ENCODE measurements at places on chromosomes 7 and 10. TPM values are rescaled to one million over a fixed set of nuclear protein-coding genes. Genes with fewer than 3 reads are reported as not detected.

Gene DKK1
- not detected for total RNA-seq

Gene SYT15B
- 0.17 TPM for total RNA-seq

Gene SFRP4
- total RNA-seq = not detected

Gene PDK4
- 1.2 TPM for total RNA-seq

Gene CRCP
- 35.3 TPM for total RNA-seq

GRCh38 chr10:73042130-73042529 is 54.5 kb downstream of the P4HA1 start:
- H3K36me3 ChIP-seq = peaks cover 18% of the 10 kb centered on the region
- H3K27ac ChIP-seq = no peak overlapping the region
- no peak overlapping the region for H3K4me3 ChIP-seq
- H3K27me3 ChIP-seq = no peaks in the 10 kb centered on the region
- DNase-seq = no peak

DNA sequence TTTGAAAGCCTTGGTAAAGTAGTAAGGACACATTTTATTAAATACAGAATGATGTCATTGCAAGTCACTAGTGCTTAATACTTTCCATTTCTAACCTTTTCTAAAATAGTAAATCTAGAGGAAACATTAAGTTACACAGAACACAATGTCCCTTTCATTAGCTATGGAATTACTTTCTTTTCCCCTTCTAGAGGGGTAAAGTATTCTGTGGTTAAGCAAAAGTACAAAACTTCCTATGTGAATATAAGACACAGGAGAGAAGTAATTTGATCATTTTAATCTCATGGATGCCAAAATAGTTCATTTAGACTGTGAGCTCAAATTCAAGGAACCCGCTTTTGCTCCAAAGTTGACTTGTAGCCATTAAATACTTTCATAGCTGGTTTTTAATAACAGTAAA is 49.8 kb downstream of the SEMA3E start:
- H3K27me3 ChIP-seq = no peaks in the 10 kb centered on the region
- H3K36me3 ChIP-seq = no peaks in the 10 kb centered on the region
- no peaks in the 10 kb centered on the region for H3K4me1 ChIP-seq
- DNase-seq = no peak
- H3K4me3 ChIP-seq = no peak overlapping the region

GRCh38 chr10:82817676-82818422 is 942.9 kb downstream of the NRG3 start:
- no peaks in the 10 kb centered on the region for H3K27me3 ChIP-seq
- H3K36me3 ChIP-seq = no peaks in the 10 kb centered on the region
- no peak for DNase-seq

Measured in naive thymus-derived CD4-positive, alpha-beta T cell (primary cell).